ENCODE measurements at places on chromosomes 6 and 20.

DNA sequence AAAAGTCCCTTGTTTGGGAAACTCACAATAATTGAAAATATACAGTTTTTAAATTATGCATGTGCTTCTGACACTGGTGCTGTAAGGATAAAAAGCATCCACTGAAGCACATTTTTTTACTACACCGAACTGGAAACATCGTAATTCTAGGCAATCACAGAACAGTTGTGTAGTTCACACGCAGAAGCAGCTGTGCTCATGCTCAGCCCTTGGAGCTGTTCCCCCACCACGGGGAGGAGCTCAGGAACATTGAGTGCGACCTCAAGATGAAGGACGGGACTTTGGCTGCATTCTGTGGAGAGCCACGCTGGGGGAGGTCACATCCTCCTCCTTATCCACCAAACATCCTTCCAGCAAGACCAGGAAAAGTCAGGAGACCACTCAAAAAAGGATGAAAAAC, 466.3 kb upstream of the CDH4 start:
- no peak for DNase-seq

GRCh38 chr6:23329086-23329485, 759.7 kb downstream of the HDGFL1 start:
- no peak for DNase-seq

DNA sequence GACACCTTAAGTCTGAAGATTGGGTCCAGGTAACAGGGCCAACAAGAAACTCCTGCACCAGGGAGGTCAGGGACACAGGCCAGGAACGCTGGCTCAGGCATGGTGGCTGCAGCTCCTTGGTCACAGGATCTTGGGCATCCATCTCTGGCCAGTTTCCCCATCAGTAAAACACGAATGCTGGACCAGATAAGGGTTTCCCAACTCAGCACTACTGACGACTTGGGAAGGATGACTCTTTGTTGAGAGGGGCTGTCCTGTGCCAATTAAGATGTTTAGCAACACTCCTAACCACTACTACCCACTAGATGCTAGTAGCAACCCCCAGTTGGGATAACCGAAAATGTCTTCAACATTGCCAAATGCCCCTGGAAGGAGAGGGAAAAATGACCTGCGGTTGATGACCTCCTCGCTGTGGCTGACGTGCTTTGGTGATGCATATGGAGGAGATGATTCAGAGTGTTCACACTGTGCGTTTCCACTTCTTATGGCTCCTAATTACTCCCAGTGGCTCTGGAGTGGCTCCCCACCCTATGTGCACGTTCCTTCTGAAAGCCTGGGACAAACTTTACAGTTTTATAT, 261.9 kb downstream of the CDH26 start:
- DNase-seq: no peak

- DNase-seq: no peak
Measured at GRCh38 chr6:168533414-168533813, 92.4 kb downstream of the SMOC2 start.

DNA sequence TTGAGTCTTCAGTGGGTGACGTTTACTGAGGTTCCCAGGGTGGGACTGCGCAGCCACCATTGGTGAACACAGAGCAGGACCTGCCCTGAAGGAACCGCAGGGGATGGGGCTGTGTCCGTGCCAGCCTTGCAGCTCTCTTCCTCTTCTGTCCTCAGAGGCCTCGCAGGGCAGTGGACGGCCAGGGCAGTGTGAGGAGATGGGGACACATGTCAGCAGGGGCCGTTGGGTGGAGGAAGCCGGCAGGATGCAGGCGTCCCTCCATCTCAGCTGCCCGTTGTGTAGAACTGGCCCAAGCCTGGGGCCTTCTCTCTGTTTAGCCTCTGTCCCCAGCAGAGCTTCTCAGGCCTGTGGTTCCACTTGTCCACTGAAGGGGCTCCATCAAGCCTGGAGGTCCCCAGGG, 53.6 kb upstream of the SMOC2 start:
- no peak for DNase-seq

DNA sequence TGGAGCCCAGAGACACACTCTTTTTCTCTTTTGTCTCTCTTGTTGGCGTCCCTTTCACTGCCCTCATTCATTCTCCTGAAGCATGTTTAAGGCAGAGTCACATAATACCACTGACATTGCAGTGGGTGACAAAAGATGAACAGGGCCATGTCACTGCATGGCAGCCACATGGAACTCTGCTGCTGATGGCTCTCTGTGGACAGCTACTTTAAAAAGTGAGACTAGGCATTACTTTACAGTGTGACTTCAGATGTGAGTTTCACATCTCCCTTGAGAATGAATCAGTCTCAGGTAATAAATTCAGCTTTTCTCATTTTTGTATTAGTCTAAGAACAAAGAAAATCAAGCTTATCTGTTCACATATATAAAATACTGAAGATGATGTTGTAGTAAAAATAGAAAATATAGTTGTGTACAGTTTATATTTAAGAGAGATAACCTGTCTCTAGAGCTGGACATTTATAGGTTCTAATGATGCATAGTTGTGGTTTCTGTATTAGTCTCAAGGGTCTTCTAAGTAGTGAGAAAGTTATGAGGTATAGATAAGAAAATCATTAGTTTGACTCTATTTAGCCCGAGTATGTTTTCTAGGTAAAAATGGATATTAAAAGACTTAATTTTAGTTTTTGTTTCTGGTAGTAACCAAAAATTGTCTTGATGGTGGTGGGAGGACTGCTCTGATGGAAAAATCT, 6.1 kb downstream of the MRS2 start:
- DNase-seq: no peak

- no peak for DNase-seq
Measured at GRCh38 chr6:134553936-134554335, 236.0 kb upstream of the SGK1 start.

GRCh38 chr6:138544501-138544900, 45.2 kb upstream of the NHSL1 start:
- no peak for DNase-seq

DNA sequence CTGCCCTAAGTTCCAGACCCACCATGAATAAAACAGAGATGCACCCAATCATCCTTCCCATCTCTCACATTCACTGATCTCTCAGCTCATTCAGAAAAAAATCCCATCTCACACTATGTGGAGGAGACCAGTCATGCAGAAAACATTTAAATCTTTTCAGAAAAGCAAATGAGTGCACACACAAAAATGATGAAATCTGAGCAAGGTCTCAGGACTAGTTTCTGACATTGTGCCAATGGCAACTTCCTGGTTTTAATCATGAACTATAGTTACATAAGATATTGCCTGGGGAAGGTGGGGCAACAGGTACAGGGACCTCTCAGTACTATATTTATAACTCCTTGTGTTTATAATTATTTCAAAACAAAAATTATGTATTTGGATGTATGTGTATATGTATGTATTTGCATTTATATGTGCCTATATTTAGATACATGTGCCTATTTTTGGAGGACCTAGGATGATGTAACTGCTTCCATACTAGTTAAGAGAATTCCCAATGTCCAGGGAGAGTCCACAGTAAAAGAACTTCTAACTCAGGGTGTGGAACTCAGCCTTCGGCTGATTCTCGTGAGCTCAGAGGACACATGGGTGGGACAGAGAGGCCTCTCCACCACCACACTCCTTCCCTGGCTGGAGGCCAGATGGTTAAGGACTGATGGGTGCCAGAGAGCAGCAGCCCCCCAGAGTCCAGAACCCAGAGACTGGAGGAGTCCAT, 71.7 kb upstream of the MAP3K4 start:
- no peak for DNase-seq

DNA sequence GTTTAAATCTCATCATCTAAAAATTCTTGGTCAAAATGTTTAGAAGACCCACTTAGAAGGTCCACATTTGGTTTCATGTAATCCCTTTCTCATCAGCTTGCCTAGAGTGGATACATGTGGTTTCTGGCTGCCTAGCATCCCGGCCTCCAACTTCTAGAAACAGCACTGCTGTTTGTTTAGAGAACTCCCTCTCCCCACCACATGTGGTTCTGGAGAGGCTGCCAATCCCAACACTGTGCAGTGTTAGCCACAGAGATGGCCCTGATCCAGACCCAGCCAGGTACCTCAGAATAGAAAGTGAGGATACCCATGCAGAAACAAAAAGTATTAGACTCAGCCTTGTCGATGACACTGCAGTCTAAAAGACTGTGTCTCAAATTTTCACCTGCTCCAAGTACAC, 241.8 kb downstream of the BCKDHB start:
- no peak for DNase-seq

- no peak for DNase-seq
Measured at GRCh38 chr6:168709390-168709789, 268.4 kb downstream of the SMOC2 start.

- DNase-seq: no peak
Measured at GRCh38 chr6:37704923-37705238, 7.2 kb upstream of the MDGA1 start.

DNA sequence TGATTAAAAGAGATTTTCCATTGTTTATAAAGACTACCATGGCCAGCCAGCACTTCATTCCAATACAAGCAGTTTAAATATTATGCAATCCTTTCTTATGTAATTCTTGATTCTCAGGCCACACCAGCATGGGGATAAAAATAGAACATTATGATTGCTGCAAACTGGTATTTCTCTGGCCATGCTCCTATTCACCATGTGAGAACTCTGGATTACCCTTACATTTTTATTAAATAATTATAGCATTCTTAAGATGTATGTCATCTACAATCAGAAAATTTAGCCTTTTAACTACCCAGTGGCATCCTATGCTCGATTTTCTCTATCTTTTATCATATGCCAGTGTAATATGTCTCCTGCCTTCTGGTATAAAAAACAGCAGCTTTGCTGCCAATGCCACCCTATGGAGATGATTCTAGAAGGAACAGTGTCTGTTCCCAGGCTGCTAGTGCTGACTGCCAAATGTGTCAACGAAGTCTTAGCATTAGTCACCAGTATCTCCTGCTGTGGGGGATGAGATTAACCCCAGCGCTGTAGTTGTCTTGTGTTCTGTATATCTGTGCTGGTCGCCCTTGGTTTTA, 501.4 kb downstream of the BCKDHB start:
- no peak for DNase-seq

GRCh38 chr20:41234041-41234440, 83.5 kb downstream of the ZHX3 start:
- DNase-seq: no peak

DNA sequence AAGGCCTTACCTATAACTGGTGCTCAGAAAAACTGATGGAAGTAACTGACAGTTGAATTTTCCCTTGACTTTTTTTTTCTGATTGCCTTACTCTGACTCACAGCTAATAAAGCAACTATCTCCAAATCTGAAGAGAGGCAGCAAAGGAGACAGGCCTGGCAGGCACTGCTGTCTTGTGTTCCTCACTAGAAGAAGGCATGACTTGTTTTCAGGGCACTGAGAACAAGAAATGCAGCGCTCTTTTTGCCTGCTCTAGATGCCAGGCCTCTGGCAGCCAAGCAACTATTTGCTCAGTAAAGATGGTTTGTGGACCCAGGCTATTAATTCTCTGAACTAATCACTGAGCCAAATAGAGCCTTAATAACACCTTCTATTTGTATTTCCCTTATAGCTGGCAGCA, 155.1 kb downstream of the PRDM13 start:
- DNase-seq: no peak

- DNase-seq: no peak
Measured at GRCh38 chr20:47216819-47217410, 139.6 kb downstream of the ZMYND8 start.

GRCh38 chr6:164520916-164521315, 788.5 kb downstream of the C6orf118 start:
- no peak for DNase-seq

DNA sequence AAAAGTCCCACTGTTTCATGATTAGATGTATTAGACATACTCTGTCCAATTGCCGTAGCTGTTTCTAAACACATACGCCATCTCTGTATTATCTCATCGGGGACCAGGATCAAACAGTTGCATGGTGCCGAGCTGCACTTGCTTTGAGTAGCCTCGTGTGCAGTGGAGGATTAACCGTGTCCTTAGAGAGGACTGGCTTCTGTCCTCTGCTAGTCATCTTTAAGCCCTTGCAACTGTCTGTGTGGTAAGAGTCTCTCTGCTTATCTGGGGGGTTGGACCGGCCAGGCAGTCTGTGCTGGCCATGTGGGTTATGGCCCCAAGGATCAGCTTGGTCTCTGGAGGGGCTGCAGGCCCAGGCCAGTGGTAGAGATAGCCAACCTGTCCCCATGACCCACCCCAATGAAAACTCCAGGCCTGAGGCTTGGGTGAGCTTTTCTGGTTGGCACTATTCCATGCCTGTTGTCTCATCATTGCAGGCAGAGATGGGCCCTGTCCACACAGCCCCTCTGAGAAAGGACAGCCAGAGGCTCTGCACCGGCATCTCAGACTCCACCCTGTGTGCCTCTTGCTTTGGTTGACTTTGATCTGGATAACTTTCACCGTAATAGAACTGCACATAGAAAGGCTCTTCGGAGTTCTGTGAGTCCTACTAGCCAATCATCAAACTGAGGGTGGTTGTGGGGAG, 137.3 kb upstream of the SNX9 start:
- no peak for DNase-seq

GRCh38 chr6:53982366-53983050, 128.7 kb upstream of the MLIP start:
- DNase-seq: no peak

DNA sequence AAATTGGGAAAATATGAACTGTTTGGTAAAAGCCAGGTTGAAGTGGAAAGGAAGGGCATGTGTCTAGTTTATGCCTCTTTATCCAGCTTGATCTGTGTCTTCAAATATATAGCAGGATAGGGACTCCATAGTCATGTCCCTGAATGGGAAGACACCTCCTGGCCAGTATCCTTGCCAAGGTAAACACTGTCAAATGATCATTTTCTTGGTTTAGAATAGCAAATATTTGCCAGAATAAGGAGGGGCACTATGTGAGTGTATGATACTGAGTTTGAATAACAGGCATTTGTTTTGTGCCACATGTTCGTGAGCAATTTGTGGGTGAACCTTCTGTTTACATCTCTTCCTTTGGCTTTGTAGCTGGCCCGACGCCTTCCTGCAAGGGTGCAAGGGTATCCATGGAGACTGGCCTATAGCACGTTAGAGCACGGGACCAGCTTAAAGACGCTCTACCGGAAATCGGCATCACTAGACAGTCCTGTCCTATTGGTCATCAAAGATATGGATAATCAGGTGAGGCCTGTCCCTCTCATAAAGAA, 34.2 kb upstream of the HINT3 start:
- no peak for DNase-seq

DNA sequence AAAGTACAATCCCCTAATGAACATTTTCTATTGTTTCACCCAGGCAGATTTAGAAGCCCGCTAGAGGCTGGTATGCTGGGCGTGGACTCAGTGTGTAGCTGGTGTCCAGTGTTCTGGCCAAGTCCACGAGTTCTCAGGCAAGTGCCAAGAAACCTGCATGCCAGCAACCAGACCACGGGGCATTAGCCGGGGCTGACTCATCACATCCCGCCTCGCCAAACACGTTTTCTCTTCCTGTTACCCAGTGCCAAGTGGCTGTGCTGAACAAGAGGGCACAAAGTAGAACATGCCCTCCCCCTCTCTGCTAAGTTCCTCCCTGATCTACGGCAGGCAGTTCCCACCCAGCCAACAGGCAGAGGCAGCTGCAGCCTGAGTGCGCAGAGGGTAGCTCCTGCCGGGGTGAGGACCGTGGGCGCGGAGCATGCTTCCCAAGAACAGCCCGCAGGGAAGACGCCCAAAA, 29.6 kb downstream of the RAMACL start:
- DNase-seq: peak; percentile 23

- no peak for DNase-seq
Measured at GRCh38 chr20:56032251-56032650, 26.9 kb upstream of the CBLN4 start.

Measured in activated T-cell treated with anti-CD3 and anti-CD28 coated beads, Interleukin-2, amount 50 U/mL, for 48 hours (primary cell).